Dermis microvascular lymphatic vessel endothelial cell (primary cell): ENCODE measurements at places on chromosomes 12 and 14.

DNA sequence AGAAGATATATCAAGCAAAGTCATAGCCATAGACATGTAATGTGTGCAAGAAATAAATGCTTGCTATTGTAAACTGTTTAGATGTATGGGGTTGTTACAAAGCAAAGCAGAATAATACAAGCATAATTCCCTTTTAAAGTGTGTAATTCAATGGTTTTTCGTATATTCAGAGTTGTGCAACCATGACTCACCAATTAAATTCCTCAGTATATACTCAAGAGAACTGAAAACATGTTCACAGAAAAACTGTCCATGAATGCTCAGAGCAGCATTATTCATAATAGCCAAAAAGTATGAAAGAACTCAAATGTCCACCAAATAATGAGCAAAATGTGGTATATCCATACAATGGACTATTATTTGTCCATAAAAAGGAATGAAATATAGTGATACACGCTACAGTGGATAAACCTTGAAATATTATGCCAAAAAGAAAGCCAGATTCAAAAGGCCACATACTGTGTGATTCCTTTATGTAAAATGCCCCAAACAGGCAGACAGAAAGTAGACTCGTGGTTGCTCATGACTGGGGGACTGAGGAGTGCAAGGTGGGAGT is 9.3 kb downstream of the GXYLT1 start:
- no peak for DNase-seq

DNA sequence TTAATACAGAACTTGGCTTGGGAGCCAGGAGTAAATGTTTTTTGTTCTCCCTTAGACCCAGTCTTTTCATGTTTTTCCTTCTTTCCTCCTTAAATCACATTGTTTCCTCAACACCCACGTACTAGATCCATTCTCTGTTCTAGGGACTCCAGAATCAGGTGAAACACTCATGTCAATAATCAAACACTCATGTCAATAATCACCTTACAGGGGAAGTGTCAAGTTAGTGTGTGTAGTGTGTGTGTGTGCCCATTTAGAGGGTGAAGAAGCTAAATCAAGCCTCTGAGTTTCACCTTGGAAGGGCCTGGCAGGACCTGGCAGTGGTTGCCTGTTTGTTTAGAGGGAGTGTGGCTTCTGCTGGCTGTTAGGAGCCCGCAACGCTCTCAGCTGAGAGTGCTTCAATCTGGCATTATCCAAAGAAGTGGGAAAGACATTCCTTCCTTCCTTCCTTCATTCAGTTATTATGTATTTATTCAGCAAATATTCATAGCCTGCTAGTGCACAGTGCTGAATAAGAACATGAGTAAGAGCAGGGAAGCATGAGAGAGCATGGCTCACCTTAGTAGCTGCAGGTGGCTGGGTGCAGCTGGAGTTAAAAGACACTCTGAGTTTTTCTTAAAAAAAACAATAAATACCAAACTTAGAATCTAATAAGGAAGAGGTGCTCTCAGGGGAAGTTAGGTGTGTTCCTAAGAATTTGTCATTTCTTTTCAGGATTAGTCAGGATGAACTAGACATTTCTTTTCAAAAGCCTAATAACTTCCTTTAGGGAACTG is 17.6 kb upstream of the EID3 start:
- DNase-seq, result no peak

DNA sequence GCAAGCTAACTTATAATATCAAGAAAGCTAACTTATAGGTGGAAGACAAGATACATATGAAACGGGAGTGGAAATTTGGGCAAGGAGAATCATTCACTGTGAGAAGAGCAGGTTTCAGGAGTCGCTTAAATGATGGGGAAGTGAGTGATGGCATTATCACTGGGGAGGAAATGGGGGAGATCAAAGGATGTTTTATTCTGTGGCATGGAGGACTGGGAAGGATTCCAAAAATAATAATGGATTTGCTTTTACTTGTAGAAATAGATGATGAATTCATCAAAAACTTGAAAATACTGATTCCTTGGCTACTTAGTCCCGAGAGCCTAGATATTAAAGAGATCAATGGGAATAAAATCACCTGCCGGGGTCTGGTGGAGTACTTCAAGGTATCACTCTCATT is 47.8 kb downstream of the SAV1 start:
- DNase-seq, result peak; percentile 63

DNA sequence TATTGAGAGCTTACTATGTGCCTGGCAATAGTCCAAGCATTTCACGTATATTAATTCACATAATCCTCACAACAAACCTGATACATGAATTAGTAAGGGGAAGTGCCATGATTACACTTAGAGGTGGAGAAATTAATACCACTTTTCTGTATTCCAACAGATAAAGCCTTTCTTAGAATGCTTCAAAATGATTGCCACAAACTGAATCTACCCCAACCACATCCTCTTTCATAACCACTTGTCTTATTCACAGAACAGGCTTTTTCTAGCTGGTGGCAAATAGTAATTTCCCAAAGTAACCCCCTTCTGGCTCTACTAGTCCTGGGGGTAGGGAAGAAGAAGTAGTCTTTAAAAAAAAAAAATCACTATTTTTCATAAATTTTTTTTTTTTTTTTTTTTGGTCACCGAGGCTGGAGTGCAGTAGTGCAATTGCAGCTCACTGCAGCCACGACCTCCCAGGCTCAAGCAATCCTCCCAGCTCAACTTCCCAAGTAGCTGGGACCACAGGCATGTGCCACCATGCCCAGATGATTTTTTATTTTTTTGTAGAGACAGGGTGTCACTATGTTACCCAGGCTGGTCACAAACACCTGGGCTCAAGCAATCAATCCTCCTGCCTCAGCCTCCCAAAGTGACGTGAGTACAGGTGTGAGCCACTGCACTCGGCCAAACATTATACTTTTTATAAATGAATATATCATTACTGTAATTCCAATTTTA is 59.0 kb upstream of the ARID2 start:
- DNase-seq, result no peak

DNA sequence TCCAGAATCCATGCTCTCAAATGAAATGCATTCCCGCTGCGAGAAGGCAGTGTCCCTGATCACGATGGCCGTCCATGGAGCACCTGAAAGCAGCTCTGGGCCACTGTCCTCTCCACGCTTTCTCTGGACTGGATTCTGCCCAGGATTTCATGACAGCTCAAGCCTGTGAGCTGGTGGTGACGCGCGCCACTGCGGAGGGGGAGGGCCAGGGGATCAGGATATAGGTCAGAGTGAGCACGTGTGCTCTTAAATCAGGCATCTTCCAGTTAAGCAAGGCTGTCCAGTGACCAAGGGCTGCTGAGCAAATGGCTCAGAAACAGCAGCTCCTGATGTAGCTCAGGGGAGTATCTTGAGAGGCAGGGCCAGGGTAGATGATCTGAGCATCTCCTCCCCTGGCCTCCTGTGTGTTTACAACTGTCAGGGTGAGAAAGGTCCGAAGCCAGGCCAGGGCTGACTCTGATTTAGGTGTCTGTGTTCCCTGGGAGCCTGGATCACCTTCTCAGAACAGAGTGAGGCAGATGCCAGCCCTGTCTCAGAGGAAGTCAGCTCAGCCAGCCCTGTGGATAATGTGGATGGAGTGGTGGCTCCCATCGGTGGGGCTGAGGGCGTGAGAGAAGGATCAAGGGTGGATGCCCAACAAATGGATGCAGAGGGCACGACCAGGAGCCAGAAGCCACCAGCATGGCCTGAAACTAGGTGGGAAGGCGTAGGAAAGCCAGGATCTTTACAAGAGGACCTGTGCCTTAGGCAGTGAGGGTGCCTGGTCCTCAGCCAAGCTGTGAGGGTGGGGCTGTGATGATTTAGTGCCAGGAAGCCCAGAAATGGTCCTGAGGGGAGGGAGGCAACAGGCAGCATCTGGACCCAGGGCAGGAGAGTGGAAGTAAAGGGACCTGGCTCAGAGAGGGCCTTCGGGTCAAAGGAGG is 55.3 kb downstream of the ELK3 start:
- DNase-seq, result no peak

DNA sequence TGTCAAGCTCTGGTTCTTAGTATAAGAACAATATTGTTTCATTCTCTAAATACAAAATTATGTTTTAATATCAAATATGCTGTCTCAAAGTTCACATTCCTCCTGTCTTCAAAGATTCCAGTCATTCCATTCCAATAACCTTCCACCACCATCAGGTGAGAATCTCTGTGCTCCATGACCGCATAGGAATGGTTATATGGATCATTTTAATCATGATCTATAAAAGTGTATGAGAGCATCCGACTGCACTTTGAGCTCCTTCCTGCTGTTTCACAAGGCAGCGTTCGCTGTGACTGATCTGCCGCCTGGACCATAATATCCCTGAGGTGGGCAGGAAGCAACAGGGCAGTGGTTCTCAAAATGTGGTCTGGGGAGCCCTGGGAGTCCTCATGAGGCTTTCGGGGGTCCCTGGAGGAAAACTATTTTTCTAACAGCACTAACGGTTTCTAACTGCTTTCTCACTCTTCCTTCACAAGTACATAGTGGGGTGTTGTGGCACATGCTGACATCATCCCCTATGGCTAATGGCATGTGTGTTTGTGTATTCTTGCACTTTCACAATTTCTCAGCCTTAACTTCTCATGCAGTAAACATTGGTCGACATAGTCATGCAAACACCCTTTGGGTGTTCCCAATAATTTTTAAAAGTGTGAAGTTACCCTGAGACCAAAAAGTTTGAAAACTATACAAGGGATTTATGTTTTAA is 137.4 kb downstream of the ANO2 start:
- no peak for DNase-seq

GRCh38 chr12:131379738-131380137 is 331.2 kb upstream of the SFSWAP start:
- no peak for DNase-seq

DNA sequence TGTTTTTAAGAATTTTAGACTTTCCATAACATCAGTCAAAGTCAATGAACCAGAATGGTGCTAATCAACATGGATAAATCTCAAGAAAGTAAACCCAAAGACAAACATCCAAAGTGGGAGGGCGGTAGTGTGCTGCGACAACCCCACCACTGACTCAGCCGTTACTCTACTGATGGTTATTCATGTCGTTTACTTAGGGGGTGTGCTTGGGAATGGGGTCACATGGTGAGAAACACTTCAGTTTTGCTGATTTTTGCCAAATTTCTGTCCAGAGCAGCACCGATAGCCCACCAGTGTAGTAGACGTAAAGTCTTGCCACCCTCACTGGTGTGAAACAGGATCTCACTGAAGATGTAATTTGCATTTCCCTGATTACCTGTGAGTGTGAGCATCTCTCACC is 99.9 kb downstream of the ADGRD1 start:
- no peak for DNase-seq

DNA sequence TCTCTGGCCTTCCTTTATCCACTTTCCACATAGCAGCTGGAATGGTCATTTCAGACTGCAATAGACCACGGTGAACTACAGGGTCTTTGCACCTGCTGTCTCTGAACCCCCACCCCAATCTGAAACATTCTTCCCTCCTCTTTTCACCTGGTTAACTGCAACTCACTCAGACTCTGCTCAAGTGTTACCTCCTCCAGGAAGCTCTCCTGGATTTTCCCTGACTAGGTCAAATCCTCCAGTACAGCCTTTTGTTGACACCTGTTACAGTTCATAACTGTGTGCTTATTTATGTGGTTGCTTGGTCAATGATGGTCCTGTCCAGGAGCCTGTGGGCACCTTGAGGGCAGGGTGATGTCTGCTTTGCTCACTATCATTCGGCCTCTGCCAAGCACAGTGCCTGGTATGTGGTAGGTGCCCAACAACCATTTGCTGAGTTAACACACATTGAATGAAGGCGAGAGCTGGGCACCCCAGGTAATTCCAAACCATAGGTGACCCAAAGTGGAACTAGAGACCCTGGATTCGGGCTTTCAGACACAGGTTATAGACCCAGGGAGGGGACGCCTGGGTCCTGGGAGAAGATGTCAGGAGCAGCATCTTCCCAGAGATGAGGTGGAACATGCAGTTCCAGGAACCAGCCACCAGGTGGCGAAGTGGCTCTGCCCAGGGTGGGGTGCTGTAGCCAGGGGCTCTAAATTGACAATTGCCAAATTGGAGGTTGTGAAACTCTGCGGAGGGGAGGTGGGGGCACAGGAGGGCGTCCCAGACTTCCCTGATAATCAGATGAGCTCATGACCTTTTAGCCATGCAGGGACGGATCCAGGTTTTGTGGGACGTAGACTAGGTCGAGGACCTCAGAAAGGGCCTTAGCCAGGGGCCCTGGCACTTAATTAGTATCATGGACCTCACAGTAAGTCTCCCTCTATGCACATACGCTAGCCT is 28.1 kb downstream of the TRPV4 start:
- peak; percentile 52 for DNase-seq

DNA sequence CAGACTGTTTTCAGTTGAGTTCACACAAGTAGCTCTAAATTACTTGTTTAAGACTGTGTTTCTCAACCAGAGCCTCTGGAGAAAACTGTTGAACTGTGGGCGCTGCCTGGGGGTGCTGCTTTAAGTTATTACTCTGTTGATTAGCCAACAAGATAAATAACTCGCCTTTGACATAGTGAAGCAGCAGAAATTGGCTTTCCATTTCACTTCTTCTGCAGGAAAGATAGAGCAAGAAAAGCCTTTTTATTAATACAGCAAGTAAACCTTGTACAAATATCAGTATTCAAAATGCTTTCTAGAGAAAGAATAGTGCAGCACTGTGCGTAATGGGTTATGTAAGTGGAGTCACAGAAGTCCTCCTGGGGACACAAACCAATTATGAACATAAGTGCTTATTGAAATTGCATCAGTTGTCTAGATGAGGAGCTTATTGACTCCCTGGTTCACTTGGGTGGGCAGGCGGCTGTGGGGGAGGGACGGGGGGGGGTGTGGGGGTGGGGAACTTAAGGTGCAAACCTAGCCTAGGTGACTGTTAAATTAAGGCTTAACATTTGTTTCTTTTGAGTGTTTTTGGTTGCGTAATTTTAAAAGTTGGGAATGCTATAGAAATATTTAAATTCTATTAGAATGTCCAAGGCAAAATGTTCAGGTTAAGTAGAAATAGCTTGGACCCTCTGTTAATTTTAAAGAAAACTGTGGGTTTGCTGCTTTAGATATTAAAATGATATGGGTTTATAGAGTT is 6.3 kb downstream of the FRS2 start:
- no peak for DNase-seq

- DNase-seq, result no peak
These were observed 31.1 kb upstream of the SPATA7 start for GRCh38 chr14:88354358-88354757.

GRCh38 chr14:55744321-55744720 is 164.3 kb downstream of the KTN1 start:
- no peak for DNase-seq

DNA sequence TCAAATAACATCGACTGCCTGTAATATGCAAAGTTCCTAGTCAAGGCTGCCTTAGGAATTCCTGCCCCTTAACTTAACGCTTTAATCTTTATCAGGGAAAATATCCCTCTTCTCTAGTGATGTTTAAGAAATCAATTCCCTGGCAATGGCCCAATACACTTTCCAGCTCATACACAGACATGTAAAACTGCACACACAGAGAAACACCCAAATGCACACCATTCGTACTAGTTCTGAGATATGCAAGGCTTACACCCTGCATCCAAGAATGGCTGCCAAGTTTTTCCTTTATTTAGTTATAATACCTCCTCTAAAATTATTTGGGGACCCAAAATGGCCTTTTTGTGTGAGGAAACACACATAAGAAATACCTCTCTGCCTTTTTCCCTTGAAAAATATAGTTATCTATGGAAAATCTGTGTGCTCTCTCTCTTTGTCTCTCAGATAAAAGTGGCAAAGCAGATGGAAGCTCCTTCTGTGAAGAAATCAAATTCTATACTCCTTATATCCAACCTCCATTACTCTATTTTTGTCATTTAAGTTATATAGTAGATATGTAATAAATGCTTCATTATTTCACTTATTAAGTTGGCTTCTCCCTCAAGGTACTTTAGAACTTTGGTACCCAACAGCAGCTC is 120.0 kb upstream of the MDM1 start:
- DNase-seq, result no peak
